ENCODE measurements at places on chromosomes 2 and 18.

GRCh38 chr2:26852405-26853306, 4.7 kb downstream of the DPYSL5 start:
- no peak for DNase-seq

- no peak for DNase-seq
Measured at GRCh38 chr2:88097192-88097591, 29.6 kb downstream of the SMYD1 start.

DNA sequence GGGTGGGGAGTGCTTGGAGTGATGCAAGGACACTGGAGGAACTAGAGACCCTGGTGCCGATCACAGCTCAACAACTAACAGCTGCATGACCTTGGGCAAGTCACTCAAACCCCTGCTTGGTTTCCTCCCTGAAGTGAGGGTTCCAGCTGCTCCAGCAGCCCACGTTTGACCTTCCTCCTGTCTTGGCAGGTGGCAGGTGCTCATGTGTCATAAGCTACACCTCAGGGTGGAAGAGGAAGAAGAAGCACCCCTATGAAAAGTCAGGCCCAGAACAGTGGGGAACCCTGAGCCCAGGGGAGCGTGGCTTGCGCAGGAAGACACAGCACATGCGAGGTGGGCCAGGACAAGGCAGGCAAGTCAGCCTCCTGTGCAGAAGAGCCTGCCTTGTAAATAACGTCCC, 42.4 kb downstream of the MRPL35 start:
- no peak for DNase-seq

- DNase-seq = no peak
Measured at GRCh38 chr2:236886456-236886855, 199.2 kb upstream of the COPS8 start.

- DNase-seq = no peak
Measured at GRCh38 chr2:233471291-233472035, 95.1 kb downstream of the USP40 start.

DNA sequence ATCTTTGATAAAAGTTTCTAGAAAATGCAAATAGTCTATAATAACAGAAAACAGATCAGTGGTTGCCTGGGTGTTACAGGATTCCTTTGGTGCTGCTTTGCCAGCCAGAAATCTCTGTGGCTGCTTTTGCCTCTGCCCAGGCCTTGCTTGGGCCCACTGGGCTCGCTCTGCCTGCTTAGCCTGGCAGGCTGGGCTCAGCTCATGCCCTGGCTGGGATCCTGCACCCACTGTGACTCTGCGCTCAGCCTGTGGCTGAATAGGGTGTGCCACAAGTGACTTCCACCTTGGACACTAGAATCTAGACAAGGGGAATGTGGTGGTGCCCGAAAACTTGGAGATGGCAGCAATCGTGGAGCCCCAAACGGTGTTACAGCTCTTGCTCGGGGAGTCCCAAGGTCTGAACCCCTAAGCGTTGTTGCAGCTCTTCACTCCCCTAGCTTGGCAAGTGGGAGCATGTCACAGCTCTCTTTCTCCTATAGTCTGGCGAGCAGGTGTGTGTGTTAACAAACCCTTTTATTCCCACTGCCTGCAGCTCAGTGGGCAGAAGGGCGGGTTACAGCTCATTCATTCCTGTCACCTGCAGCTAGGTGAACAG, 50.9 kb downstream of the FBXO48 start:
- DNase-seq = no peak

DNA sequence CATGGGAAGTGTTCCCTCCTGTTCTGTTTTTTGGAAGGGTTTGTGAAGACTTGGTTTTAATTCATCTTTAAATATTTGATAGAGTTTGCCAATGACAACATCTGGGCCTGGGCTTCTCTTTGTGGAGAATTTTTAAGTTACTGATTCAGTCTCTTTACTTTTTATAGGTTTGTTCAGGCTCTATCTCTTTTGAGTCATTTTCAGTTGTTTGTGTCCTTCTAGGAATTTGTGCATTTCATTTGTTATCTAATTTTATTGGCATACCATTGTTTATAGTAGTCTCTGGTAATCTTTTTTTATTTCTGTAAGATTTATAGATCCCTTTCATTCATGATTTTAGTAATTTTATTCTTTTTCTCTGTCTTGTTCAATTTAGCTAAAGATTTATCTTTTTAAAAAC, 14.6 kb downstream of the SCLY start:
- DNase-seq = no peak

DNA sequence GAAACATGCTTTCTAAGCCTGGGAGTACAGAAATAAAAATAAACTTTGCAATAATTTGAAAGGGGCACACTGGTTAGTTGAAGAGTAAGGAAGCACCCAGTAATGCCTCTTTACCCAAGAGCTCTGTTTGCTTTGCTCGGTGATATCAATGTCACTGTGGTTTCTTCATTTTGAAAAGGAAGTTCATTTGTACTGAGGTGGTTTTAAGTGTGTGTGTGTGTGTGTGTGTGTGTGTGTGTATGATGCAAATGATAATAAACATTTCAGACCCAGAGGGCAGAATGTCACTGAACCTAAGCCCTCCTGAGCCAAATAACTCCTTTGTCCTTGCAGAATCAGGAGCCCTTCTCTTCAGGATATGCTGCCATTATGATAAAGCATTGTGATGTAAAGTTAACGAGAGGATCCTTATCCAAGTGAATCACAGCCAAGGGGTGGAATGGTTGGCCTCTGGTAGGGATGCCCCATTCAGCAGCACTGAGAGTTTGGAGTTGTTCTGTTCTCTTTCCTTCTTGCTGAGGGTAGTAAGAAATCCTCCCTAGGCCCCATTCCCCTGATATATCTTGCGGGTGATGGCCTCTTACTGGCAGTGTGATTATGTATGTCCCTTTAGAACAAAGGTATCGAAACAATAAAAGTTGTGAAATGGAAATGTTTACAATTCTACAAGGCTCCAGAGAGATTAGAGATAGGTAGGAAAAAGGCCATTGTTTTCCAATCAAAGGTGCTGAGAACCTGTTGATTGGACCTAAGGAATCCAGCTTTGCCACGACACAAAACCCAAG, 7.6 kb downstream of the ITGA6 start:
- no peak for DNase-seq

- DNase-seq = no peak
Measured at GRCh38 chr2:43033466-43034241, 192.8 kb downstream of the ZFP36L2 start.

- DNase-seq = no peak
Measured at GRCh38 chr2:165870346-165870745, 76.3 kb upstream of the GALNT3 start.

DNA sequence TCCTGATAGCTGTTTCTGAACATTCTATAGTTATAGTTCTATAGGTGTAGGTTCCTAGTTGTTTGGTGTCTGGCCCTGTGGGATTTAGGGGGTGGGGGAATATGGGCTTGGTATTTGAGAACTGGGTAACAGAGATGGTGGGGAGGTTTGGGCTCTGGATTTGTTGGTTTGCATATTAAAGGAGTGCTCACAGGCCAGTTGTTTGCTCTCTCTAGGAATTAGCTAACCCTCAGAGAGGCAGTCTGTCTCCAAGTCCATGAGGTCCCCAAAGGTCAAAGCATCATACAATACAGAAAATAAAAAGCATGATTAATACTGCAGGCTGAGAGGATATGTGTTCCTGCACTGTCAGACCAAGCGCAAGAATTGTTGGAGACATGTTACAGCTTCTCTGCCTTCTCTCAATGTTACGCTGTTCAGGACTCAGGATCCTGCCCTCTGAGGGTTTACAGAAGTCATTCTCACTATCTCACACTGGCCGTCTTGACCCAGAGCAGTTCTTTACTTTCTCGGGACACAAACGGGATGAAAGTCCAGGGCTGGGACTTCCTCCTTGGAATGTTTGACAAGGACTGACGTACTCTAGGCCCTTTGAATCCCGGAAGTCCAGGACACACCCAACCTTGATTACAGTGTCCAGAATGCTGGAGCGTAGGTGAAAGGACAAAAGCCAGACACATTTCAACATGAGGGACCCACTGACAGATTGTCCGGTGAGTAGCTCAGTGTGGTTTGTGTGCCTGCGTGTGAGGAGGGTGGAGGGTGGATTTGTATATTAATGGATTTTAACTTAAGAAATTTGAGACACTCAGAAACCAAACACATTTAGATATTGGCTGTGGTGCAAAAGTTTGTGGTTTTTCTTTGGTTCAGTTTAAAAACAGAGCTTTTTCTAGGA, at the start of gene NOSTRIN:
TSS of gene NOSTRIN (plus strand) at position 677 of the 898 bp plus-strand sequence. CDS start at position 687, 10 bp downstream.
- no peak for DNase-seq

GRCh38 chr2:166406374-166406773, 30.6 kb upstream of the SCN9A start:
- DNase-seq = no peak

GRCh38 chr2:96108541-96109360, 7.6 kb downstream of the ADRA2B start:
- peak; percentile 10 for DNase-seq

GRCh38 chr18:67475673-67476072, 40.8 kb downstream of the DSEL start:
- DNase-seq = no peak

DNA sequence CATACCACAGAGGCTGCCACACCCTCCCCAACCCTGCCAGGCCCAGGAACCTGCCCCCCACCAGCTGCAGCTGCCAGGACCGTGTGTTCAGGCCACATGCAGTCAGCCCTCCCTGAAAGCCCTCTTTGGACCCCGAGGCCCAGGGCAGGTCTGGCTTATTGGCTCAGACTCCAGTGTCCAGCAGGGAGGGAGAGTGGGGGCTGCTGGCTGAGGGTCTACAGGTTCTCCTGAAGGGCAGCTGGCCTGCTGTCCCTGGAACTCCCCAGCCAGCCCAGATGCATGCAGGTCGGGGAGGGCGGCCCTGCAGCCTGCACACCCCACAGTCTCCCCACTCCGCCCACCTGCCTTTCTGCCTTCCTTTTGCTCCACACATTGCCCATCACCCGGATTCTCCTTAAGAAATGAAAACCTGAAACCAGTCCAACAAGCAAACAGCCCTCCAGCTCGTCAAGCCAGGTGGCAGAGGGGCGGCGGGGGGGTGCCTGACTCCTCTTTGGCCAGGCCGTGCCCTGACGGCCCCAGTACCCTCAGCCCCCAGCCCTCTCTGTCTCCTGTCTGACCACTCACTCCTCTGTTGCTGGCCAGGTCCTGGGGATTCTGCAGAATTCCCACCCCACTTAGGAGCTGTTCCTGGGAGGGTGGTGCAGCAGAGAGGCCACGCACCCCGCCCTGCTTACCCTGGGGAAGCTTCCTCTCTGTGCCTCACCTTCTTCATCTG, 18.0 kb downstream of the GPR35 start:
- no peak for DNase-seq

- DNase-seq = no peak
Measured at GRCh38 chr2:95004711-95005110, 20.8 kb upstream of the MAL start.

DNA sequence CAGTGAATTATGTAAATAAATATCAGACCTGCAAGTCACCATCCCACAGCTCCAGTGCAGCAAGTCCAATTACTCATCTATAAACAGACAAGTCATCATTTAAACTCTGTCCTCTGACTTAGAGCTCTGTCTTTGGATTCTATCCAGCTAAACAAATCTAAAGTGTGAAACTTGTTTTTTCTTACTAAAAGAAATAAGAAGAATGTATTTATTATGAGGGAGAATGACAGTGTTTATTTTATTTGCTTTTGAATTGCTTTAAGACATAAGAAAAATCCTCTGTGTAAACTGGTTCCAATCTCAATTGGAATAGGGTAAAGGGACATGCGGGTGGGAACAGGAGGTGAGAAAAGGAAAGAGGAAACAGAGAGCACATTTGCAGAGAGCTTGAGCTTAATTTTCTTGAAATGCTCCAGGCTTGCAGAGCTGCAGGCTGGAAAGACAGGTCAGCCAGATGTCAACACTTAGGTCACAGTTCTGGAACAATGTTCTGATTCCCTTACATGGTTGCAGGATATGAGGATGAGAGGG, 355.8 kb downstream of the MEIS1 start:
- no peak for DNase-seq

- no peak for DNase-seq
Measured at GRCh38 chr2:169160926-169161481, 91.6 kb downstream of the DHRS9 start.

- DNase-seq = peak; percentile 96
Measured at GRCh38 chr2:69196327-69197117, 183.5 kb downstream of the ANTXR1 start.

GRCh38 chr2:62783679-62784078, 78.2 kb downstream of the EHBP1 start:
- DNase-seq = no peak

GRCh38 chr2:69449906-69450305, 12.7 kb upstream of the NFU1 start:
- DNase-seq = peak; percentile 12

DNA sequence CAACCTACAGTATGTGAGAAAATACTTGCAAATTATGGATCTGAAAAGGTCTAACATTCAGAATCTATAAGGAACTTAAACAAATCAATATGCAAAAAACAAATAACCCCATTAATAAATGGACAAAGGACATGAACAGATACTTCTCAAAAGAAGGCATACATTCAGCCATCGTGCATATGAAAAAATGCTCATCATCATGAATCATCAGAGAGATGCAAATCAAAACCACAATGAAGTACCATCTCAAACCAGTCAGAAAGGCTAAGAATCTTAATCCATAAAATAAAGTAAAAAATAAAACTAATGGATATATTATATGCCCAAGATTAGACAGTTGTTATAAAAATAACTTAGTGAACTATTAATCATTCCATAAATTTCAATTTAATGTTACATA, 154.0 kb downstream of the CALCRL start:
- DNase-seq = no peak

- DNase-seq = no peak
Measured at GRCh38 chr2:225763711-225764110, 364.2 kb downstream of the NYAP2 start.

- no peak for DNase-seq
Measured at GRCh38 chr2:9556121-9556743, 602 bp upstream of the ADAM17 start.

DNA sequence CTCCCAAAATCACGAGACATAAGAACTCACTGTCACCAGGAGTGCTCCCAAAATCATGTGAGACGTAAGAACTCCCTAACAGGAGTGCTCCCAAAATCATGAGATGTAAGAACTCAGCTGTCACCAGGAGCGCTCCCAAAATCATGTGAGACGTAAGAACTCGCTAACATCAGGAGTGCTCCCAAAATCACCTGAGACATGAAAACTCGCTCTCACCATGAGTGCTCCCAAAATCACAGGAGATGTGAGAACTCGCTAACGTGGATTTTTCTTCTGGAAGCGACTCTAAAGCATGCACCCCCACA, 53.1 kb downstream of the CTDP1 start:
- DNase-seq = no peak

DNA sequence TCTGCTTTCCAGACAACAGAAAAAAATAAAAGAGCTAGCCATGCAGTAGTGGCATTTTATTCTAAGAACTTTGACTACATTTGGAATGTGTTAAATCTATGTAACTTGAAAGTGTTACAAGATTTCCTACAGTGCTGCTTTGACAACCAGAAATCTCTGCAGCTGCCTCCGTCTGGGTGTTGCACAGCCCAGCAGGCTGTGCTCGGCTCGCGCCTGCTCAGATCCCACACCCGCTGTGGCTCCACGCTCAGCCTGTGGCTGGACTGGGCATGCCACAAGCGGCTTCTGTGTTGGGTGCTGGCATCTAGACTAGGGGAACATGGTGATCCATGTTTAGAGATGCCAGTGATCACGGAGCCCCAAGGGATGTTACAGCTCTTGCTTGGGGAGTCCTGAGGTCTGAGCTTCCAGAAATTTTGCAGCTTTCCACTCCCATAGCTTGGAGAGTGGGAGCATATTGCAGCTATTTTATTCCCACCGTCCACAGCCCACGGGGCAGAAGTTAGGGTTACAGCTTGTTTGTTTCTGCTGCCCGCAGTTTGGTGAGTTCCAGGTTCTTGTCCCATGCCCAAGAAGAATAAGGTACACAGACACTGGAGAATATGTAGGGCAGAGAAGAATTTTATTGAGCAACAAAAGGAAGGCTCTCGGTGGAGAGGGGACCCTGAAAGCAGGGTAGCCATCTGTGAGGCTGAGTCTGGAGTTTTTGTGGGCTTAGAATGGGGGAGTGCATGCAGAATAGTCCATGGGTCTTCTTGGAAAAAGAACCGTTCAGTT, 44.1 kb downstream of the FAM171B start:
- DNase-seq = no peak

Data from GM04504 (cell line).